ENCODE measurements at places on chromosomes 1 and 21. TPM values are rescaled to one million over a fixed set of nuclear protein-coding genes. Genes with fewer than 3 reads are reported as not detected.

GRCh38 chr1:116569776-116570357 is 959 bp downstream of the CD58 start:
- peak overlapping the region; percentile 97 for H3K27ac ChIP-seq
- H3K36me3 ChIP-seq = no peaks in the 10 kb centered on the region
- no peaks in the 10 kb centered on the region for H3K27me3 ChIP-seq
- H3K4me1 ChIP-seq = no peaks in the 10 kb centered on the region

DNA sequence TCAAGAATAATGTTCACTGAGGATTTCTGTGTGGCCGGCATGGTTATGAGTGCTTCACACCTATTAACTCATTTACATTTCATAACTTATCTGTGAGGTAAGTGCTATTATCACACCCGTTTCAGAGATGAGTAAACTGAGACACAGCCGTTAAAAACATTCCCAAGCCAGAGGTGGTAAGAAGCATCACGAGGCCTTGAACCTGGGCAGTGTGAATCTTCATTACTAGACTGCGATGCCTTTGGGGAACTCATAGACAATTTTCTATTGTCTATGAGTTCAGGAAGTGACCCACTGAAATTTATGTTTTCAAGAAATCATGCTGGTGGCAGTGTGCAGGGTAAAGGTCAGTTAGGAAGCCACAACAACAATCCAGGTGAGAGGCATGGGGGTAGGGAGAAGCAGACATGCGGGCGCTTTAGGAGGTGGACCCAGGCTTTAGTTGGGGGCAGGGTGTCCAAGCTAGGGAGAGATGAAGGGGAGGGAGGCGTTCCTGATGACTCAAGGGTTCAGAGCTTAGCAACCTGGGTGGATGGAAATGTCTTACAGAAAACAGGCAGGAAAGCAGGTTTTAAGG is 14.5 kb downstream of the GNG12 start:
- no peaks in the 10 kb centered on the region for H3K27me3 ChIP-seq
- no peak overlapping the region for H3K27ac ChIP-seq
- H3K36me3 ChIP-seq = no peaks in the 10 kb centered on the region
- no peak overlapping the region for H3K4me3 ChIP-seq
- DNase-seq = no peak
- no peaks in the 10 kb centered on the region for H3K4me1 ChIP-seq

- no peaks in the 10 kb centered on the region for H3K36me3 ChIP-seq
- DNase-seq = peak; percentile 80
- H3K4me1 ChIP-seq = peaks cover 13% of the 10 kb centered on the region
- H3K4me3 ChIP-seq = no peak overlapping the region
- peak overlapping the region; percentile 32 for H3K27ac ChIP-seq
These were observed 12.6 kb downstream of the PKP1 start for GRCh38 chr1:201295861-201296260.

Gene C1orf94
- total RNA-seq = 2.3 TPM

Gene PRRX1
- total RNA-seq = 35.2 TPM

Gene TMEM234
- 17.9 TPM for total RNA-seq

Data from prostate gland (tissue), 2 donors.